H4 (cell line): ENCODE measurements at places on chromosomes 1 and 21. TPM values are rescaled to one million over a fixed set of nuclear protein-coding genes. Genes with fewer than 3 reads are reported as not detected.
A peak's percentile ranks its signal among the peaks of the same experiment; 100 is the strongest.

DNA sequence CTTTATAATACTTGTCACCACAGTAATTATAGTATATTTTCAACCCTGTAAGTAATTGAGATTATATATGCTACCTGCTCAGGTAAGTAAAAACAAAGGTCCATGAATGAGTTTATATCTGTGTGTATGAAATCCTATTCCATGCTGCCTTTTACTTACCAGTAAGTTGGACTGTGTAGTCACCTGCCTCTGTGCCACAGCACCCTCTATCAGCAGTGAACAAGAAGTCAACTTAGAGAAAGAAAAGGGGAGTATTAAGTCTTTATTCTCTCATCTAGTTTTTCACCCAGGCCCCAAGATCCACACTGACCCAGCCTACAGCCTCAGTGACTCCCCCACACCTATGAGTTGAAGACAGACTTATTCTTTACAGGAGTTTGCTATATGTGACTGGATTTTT is 36.9 kb upstream of the IFI16 start:
- peak; percentile 11 for DNase-seq

DNA sequence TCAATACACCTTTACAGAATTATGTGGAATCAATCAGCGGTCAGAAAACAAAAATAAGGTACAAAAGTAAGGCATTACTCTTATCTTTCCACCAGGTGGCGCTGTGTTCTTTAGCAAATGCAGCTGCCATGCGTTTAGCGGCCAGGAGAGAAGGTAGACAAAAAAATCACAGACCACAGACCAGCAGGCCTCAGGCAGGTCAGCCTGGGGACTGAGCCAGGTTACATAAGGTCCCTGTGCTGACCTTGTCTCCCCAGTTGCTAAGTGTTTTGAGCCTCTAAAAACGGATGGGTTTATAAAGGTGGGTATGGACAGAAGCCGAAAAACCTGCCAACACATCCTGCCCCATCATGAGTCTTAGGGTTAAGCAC is 2.8 kb downstream of the RGS16 start:
- DNase-seq, result peak; percentile 83

- DNase-seq, result no peak
These were observed 43.8 kb downstream of the DDR2 start for GRCh38 chr1:162676087-162676486.

The HHIPL2 gene
- 20.9 and 22.5 TPM in 2 replicates for total RNA-seq

The SPRR2D gene
- total RNA-seq, result not detected in 2 replicates

DNA sequence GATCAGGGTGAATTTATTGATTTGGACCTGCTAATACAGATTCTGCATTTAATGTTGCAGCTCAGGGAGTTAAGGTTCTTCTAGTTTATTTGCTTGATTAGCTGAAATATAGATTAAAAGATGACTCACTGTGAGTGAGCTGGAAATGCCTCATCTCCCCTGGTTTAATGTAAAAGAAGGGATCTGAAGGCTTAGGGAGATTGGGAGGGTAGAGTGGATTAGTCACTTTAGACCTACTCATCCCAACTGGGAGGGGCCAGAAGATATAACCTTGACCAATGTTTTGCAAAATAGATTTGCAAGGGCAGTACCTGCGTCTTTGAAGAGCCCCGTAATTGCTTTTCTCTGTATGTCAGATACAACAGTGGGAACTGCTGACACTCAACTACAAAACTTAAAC is 922.8 kb upstream of the ADGRL4 start:
- DNase-seq, result no peak

- DNase-seq, result no peak
These were observed 372.5 kb upstream of the ST6GALNAC5 start for GRCh38 chr1:76494807-76495206.

DNA sequence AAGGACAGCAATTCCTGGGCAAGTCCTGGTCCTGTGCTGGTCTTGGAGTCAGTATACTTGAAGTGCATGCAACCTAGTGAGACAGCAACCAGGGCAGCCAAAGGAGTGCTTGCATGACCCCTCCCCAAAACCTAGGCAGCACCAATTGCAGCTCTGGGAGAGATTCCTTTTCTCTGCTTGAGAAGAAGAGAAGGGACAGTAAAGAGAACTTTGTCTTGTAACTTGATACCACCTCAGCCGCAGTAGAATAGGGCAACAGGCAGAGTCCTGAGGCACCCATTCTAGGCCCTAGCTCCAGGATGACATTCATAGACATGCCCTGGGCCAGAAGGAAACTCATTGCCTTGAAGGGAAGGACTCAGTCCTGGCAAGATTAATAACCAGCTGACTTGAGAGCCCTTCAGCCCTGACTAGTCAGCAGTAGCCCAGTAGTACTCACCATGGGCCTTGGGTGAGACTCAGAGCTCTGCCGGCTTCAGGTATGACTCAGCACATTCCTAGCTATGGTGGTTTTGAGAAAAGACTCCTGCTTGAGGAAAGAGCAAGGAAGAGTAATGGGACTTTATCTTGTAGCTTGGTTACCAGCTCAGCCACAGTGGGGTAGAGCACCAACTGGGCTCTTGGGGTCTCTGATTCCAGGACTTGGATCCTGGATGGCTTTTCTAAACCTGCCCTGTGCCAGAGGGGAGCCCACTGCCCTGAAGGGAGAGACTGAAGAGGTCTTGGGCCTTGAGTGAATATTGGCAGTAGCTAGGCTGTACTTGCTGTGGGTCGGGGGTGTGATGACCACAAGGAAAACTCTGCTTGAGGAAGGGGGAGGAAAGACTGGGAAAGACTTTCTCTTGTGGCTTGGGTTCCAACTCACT is 51.7 kb upstream of the ACADM start:
- peak; percentile 61 for DNase-seq

- DNase-seq, result no peak
These were observed 13.0 kb upstream of the BATF3 start for GRCh38 chr1:212712451-212713303.

DNA sequence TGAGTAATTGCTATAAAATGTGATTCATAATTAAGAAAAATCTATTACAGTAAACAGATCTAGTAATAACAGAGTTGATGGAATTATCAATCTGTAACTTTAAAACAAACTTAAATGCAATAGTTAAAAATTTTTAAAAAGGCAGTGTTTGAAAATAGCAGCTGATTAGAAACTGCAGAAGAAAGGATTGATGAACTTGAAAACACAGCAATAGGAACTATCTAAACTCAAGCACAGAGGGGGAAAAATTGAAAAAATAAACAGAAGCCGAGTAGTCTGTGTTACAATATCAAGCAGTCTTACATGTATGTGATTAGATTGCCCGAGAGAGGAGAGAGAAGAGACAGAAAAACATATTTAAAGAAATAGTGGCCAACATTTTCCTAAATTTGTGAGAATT is 569.0 kb upstream of the B3GALT2 start:
- DNase-seq, result no peak

DNA sequence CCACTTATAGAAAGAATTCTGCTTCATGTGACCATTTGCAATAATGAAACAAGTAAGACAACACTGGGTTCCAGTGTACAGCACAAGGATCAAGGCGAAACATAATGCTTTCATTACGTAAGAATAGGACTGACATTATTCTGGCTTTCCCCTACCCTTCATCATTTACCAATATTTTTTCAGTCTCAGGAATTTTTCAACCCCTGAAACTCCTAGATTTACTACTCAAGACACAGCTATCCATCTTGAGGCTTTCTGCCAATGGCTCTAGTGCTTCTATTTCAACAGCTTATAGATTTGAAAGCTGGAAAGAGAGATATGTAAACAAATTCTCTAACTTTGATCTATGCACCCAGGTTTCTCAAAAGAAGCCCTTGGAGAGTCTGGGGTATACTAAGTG is 48.4 kb downstream of the WLS start:
- DNase-seq, result no peak

GRCh38 chr1:110756506-110756905 is 81.8 kb upstream of the KCNA3 start:
- DNase-seq, result no peak

DNA sequence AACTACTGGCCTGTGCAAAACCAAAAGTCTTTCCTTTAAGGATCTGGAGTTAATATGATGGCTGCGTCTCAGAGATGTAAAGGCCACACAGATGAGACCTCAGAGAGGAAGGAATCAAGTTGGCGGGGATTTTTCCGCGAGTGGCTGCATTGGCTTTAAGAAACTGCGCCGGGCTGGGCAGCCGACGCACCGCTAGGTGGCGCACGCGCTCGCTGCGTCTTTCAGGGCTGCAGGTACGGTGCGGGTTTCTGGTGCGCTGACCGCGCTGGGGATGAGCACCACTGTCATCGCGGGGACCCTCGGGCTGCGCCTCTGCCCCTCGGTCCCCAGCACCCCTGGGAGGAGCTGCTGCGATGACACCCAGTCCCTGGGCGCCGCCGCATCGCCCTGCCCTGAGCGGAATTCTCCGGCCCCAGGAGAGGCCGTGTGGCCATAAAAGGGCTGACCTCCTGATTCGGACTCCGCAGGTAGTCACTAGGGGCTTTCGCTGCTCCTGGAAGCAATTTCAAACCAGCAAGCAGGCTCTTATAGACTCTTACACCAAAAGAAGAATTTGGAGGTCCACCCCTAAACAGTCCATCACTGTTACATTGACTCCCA is 241.0 kb downstream of the KCNJ6 start:
- peak; percentile 25 for DNase-seq

The DENND2C gene
- 0.39 and 0.62 TPM in 2 replicates for total RNA-seq

The SEC16B gene
- total RNA-seq, result 0.04 and 0.27 TPM in 2 replicates

GRCh38 chr1:223363057-223363855 is 720 bp downstream of the SUSD4 start:
- DNase-seq, result no peak

The ITLN2 gene
- total RNA-seq, result not detected in 2 replicates

GRCh38 chr1:64873576-64873975 is 92.8 kb downstream of the JAK1 start:
- DNase-seq, result no peak

DNA sequence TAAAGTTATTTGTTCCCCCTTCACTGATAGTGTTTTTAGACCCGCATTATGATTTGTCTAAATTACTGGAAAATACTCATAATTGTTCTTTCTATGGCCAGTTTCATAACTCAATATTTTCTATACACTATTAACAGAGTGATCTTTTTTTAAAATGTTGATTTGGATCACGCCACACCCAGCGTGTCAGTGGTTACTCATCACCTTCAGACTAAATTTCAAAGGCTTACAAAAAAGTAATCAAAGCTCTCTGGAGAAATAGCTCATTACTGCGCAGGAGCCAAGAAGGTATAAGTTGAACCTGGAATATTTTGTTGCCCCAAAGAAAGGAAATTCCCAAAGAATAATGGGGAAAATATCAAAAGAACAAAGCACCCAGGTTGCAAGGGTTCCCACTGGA is 104.9 kb downstream of the EVI5 start:
- DNase-seq, result no peak

- no peak for DNase-seq
These were observed 1407.2 kb downstream of the MRPL39 start for GRCh38 chr21:24200052-24200451.

GRCh38 chr1:238628110-238628509 is 737.4 kb upstream of the ZP4 start:
- no peak for DNase-seq

GRCh38 chr1:37650721-37651120 is 16.0 kb upstream of the RSPO1 start:
- no peak for DNase-seq

The DYNLT5 gene
- not detected in 2 replicates for total RNA-seq

DNA sequence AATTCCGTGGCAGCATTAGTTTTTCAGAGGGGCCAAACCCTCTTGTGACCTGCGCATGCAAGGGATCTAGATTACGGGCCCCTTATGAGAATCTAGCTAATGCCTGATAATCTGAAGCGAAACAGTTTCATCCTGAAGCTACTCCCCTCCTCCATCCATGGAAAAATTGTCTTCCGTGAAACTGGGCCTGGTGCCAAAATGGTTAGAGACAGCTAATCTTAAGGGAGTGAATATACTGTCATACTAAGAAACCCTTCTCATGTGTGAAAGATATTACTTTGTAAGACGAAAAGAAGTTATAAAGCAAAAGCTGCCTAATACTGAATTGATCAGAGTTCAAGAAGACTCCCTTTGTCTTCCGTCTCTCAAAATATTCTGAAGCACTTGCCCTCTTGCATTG is 166.3 kb downstream of the DUSP10 start:
- no peak for DNase-seq

- DNase-seq, result no peak
These were observed 45.0 kb upstream of the FHAD1 start for GRCh38 chr1:15201849-15202551.

DNA sequence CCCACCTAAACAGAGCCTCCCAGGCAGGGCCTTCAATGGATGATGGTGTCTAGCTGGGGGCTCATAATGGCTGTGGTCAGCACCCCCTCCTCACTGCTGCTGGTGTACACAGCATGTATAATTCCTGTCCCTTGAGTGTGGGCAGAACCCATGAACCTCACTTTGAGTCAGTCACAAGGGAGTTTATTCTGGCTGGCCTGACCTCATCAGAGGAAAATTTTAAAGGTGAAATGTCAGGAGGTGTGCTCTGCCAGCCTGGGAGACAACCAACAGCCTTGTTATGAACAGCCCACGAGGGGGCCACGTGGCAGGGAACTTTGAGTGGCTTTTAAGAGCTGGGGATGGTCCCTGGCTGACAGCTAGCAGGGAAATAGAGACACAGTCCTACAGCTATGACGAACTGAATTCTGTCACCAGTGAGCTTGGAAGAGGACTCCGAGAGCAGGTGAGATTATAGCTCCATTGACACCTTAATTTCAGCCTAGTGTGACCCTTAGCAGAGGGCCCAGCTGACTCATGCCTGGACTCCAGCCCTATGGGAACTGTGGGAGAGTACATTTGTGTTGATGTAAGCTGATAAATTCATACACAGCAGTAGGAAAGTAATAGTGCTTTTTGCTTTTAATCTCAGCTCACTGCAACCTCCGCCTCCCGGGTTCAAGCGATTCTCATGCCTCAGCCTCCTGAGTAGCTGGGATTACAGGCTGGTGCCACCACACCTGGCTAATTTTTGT is 73.5 kb upstream of the RUNX3 start:
- no peak for DNase-seq

The CHRNB2 gene
- total RNA-seq, result not detected in 2 replicates

The SLC25A34 gene
- total RNA-seq, result 0.10 and 0.47 TPM in 2 replicates

DNA sequence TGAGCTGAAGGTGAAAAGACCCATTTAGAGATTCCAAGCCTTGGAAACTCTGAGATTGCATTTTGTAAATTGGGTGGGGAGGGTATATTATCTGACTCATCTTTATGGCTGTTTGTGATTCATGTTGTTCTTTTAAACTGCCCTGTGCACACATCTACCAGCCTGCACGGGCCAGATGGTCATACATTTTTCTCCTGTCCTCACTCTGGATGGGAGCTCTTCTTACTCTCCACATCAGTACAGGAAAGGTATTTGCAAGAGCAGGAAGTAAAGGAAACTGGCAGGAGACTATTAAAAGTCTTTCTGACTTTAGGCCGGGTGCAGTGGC is 14.3 kb upstream of the NMNAT2 start:
- DNase-seq, result no peak

DNA sequence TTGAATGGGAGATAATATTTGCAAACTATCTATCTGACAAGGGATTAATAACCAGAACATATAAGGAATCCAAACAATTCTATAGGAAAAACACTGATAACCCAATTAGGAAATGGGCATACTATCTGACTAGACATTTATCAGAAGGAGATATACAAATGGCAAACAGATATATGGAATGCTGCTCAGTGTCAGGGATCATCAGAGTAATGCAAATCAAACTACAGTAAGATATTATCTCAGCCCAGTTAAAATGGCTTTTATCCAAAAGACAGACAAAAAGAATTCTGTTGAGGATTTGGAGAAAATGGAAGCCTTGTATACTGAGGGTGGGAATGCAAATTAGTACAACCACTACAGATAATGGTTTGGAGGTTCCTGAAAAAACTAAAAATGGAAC is 758.0 kb upstream of the B3GALT2 start:
- DNase-seq, result no peak
